GM12892 (cell line): ENCODE measurements at places on chromosomes 6 and 20.

GRCh38 chr6:135021310-135022049 lies 33.1 kb downstream of the HBS1L start:
- no peak for DNase-seq

DNA sequence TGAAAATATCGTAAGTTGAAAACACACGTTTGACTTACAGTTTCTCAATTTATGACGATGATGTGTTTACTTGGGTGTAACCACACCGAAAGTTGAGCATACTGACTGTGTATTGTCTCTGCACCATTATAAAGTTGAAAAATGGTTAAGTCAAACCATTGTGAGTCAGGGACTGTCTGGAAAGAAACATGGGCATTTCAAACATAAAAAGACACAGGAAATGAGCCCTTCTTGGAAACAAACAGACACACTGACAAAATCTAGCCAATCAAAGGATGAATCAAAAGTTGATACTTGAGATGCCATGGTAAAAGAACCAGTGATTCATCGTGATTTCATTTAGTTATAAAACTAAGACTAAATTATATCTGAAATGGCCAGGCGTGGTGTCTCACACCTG lies 5.3 kb downstream of the POPDC3 start:
- no peak for DNase-seq

DNA sequence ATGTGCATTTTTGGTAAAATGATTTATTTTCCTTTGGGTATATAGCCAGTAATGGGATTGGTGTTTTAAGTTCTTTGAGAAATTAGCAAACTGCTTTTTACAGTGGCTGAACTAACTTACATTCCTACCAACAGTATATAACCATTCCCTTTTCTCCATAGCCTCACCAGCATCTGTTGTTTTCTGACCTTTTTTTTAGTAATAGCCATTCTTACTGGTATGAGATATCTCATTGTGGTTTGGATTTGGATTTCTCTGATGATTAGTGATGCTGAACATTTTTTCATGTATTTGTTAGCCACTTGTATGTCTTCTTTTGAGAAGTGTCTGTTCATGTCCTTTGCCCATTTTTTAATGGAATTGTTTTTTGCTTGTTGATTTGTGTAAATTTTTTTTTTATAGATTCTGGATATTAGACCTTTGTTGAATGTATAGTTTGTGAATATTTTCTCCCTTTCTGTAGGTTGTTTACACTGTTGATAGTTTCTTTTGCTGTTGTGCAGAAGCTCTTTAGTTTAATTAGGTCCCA lies 42.3 kb downstream of the STK4 start:
- no peak for DNase-seq

DNA sequence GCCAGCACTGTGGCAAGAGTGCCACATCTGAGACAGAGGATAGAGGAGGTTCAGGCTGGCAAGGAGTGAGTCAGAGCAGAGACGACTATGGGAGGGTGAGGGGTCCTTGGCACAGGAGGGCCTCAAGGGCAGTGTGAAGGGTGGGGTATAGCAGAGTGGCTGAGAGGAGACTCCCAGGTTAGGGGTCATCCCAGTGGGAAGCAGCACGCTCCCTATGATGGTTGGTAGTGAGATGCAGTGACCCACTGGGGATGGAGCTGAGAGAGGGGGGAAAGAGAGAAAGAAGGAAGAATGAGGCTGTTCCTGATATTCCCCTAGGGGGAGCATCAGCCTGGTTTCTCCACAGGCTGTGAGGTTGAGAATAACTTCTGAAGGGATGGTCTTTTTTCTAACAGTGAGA lies 97.3 kb downstream of the INSM1 start:
- no peak for DNase-seq

GRCh38 chr20:52193133-52193532 lies 1.6 kb upstream of the ZFP64 start:
- no peak for DNase-seq

- no peak for DNase-seq
Measured at GRCh38 chr6:12717356-12717755, 789 bp downstream of the PHACTR1 start.

GRCh38 chr6:53605543-53606235 lies 59.9 kb downstream of the KLHL31 start:
- no peak for DNase-seq

DNA sequence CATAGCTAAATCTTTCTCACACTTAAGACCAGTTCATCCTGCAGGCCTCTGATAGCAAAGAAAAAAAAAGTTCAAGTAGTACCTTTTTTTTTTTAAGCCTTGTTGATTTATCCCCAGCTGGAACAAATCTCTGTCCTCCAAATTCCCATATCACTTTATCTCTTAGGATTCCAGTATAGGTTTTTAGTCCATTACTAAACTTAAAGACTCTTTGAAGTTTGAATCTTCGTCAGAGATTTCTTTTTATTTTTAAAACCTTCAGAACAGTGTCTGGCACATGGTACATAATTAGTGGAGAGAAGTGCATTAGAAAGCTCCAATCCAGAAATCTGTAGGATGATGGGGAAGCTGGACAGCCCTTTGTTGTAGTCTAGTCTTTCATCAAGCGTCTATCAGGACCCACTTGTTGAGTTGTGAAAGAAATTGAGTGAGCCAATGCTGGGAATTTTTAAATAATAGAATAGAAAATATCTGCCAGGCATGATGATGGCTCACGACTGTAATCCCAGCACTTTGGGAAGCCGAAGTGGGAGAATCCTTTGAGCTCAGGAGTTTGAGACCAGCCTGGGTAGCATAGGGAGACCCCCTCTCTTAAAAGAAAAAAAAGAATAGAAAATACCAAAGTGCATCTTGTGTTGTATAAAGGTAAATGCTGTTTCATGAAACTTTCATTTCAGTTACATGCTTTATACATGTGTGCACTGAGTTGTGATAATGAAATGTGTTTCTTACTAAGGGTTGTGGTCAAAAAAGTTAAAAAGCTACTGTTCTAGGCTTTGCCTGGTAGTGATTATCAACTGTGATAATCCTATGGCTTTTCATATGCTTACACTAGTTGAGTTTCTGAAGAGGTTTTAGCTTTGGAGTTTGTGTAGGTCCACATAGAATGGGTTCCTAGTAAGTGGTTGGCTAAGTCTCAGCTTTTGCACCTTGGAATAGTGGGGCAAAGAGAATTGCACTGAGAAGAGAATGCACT lies 3.2 kb downstream of the NFYA start:
- no peak for DNase-seq

GRCh38 chr20:62370115-62370806 lies 3.1 kb upstream of the LAMA5 start:
- DNase-seq, result no peak

DNA sequence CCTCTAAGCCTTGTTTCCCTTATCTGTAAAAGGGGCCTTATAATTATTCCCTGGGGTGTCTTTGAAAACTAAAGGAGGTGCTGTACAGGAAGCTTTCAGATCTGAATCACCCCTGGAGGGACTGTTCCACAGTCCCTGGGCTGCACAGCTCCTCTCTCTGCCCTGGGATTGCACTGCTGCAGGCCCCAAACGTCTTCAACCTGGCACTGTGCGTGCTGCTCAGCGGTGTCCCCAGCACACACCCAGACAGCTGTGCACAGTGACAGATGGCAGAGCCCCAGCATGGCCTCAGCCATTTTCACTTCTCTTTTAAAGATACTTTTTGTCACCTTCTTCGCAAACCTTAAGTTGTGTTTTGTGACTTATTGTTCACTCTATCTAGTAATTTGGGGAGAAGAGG lies 50.7 kb upstream of the INSM1 start:
- DNase-seq, result no peak

- no peak for DNase-seq
Measured at GRCh38 chr6:143167224-143167623, 106.5 kb downstream of the AIG1 start.

GRCh38 chr6:24225838-24226237 lies 99.8 kb downstream of the NRSN1 start:
- no peak for DNase-seq

GRCh38 chr6:20893412-20893811 lies 359.2 kb downstream of the CDKAL1 start:
- DNase-seq, result no peak

DNA sequence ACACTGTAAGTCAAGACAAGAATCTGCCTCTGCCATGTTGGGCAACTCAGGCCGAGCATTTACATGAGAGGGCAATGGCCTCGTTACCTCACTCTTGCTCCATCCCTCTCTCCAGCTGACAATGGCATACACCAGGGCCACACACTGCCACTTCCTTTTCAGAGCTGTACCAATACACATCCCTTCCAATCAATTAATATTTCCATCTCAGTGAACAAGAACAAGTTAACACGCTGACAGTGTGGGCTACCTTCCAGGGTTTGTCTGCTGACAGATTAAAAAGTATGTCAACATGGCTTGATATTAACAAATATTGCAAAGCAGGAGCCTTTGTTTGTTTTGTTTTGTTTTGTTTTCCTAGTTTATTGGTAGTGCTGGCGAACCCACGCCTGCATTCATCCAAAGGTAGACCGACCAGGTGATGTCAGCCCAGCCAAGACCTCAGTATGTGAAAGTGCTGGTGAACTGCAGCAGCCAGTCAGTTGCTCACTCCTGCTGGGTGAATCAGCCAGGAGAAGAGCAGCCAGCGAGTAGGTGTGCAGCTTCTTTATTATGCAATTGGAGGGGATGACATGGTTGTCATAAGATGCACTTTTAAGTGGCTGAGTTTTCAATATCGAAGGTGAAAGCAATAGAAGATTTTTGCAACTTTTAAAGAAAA lies 487.3 kb upstream of the JARID2 start:
- no peak for DNase-seq
